Amygdala (tissue), 56 donors: ENCODE measurements at places on chromosomes 7 and 10.

DNA sequence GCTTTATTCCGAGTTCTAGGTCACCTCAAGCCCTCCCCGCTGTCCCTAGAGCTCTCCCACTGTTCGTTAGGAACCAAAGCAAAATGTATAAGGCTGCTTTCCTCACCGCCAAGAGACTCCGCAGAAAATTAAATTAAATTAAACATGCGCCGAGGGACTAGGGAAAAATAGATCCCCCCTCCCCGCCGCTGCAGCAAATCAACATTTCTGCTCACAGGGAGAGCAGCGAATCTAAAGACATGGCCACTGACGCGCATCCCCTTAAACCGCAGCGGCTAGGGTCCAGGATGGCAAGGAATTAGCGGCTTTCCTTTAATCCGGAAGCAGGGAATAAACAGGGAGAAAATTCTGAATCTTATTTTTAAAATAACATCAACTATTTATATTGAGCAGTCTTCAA is 7.6 kb downstream of the SP8 start:
- DNase-seq = no peak

DNA sequence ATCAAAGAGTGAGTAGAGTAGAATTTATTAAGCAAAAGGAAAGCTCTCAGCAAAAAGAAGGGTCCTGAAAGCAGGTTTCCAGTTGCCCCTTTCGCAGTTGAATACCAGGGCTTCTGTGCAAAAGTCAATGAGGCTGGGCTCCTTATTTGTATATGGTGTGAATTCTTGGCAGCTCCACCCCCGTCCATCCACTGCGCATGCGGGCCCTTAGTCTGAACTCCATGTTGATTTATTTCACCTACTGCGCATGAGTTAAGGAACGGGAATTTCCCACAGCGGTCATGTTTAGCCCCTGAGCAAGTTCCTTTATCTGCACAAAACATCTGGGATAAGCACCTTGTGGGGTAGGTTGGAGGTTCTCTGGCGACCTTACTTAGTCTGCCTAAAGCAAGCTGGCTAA is 325.6 kb downstream of the ZWINT start:
- no peak for DNase-seq

- no peak for DNase-seq
Observed at GRCh38 chr7:108211382-108212201, 81.4 kb upstream of the LAMB4 start.

- no peak for DNase-seq
Observed at GRCh38 chr10:113977174-113977573, 66.5 kb upstream of the ADRB1 start.

DNA sequence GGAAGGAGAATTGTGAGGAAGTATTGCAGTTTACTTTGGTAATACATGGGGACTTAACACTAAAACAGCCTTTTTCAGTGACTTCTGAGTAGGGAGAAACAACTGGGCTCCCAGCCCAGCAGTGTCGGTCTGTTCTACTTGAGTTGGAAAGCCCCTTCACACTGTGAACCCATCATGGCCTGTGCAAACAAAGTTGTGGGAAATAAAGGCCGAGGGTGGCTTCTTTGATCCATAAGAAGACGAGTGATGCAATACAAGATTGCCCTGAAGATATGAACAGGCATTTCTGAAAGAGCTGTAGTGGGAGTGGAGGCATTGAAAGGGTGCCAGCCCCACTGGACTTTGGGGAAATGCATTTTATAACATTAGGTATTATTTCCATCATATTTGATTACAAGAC is 28.3 kb downstream of the C10orf120 start:
- DNase-seq = no peak

- no peak for DNase-seq
Observed at GRCh38 chr10:51705774-51706173, 6.4 kb upstream of the CSTF2T start.

DNA sequence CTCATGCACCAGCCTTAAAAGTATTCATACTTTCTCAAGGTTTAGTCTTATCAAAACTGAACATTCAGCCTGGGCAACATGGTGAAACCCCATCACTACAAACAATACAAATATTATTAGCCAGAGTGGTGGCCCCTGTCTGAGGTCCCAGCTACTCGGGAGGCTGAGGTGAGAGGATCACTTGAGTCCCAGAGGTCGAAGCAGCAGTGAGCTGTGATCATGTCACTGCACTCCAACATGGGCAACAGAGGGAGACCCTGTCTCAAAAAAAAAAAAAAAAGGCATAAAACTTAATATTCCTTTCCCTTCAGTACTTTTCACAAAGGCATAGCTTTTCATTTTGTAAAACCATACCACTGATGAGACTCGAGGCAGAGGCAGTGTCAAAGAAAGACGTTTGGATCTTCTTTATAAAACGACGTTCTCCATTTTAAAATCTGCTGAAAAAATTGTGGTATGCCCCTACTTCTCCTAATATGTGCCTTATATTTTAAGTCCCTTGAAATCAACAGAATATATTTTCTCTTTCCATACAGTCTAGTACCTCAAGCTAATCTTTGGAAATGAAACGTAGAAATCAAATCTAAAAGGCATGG is 1.9 kb downstream of the NSUN6 start:
- no peak for DNase-seq

GRCh38 chr7:22394739-22395138 is 37.8 kb upstream of the RAPGEF5 start:
- DNase-seq = no peak

DNA sequence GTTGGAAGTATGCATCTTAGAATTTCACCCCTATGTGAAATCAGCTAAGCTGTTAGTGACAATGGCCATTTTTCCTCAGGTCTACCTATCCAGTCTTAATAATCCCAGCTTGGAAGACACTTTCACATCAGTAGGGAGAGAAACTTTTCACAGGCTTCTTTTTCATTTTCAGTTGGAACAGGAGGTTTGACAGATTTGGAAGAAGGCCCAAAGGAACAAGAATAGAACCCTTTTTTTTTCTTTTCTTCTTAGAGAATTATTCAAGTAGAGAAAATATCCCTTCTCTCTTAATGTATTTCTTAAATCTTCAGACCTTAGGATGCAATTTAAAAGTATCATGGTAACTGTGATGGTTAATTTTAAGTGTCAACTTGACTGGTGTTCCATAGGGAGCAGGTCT is 410.5 kb upstream of the C7orf33 start:
- no peak for DNase-seq

GRCh38 chr7:29109899-29110298 is 36.4 kb downstream of the CPVL start:
- no peak for DNase-seq

- DNase-seq = no peak
Observed at GRCh38 chr10:86960003-86960862, 1.8 kb downstream of the SNCG start.

GRCh38 chr10:118108194-118109026 is 61.7 kb upstream of the RAB11FIP2 start:
- DNase-seq = no peak

GRCh38 chr10:78523453-78523852 is 489.8 kb downstream of the RPS24 start:
- no peak for DNase-seq

DNA sequence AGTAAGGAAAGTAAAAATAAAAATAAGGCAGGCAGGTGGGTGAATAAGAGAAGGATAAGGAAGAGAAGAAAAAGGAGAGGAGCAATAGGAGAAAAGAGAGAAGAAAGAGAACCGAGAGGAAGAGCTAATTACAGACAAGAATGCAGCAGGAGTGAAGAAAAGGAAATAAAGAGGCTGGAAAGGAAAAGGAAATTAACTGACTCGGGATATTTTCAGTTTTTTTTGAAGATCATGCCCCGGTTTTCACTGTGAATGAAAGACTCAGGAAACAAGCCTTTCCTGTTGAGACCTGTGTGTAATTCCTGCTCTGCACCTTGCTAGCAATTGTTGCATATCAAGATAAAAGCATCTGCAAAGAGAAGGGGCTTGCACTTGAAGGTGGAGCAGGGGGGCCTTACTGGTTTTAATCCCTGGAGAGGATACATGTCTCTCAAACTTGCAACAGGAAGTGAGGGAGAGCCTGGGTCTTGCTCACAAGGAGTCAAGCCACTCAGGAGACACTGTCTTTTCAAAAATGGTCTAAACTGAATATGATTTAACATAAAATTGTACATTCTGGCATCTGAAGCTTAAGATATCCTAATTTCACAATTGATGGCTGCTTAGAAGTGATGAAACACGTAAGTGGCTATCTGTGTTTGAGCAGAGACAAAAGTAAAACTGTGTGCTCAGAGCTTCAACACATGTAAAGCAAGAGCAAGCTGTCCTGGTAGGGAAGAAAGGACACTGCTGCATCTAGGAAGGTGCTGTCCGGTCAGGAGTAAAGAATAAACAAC is 157.6 kb downstream of the FAM107B start:
- DNase-seq = no peak

- DNase-seq = no peak
Observed at GRCh38 chr10:127044186-127044585, 139.0 kb downstream of the DOCK1 start.

GRCh38 chr10:5466451-5467206 is 32.7 kb downstream of the CALML5 start:
- no peak for DNase-seq

GRCh38 chr7:23294549-23295400 is 4.4 kb upstream of the MALSU1 start:
- DNase-seq = no peak

DNA sequence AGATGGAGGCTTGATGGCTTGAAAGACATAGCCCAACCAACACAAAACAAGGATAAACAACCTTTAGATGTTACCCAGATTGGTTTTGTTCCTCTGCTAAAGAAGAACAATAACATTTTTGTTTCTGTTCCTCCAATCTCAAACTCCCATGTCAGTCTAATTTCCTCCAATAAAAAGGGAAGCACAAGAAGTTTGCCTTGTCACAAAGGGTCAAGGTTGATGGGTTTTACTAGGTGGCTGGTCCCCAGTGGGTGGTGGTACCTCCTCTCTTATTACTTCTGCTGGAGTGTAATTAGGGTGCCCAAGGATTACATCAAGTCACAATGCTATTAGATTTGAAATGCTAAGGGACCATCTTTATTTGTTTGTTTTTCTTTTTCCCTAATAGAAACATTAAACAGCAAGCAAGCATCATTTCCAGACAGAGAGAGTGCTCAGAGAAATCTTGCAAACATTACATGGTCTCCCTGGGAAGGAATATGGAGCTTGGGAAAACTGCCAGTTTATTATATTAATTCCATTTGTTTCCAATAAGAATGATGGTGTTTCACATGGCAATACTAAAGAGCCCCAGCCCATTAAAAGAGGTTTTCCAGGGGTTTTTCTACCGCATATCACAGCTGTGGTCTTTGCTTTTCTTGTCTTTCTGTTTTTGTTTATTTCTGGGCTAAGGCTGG is 78.3 kb upstream of the AOAH start:
- no peak for DNase-seq

- DNase-seq = no peak
Observed at GRCh38 chr7:68994841-68995240, 603.4 kb upstream of the AUTS2 start.

DNA sequence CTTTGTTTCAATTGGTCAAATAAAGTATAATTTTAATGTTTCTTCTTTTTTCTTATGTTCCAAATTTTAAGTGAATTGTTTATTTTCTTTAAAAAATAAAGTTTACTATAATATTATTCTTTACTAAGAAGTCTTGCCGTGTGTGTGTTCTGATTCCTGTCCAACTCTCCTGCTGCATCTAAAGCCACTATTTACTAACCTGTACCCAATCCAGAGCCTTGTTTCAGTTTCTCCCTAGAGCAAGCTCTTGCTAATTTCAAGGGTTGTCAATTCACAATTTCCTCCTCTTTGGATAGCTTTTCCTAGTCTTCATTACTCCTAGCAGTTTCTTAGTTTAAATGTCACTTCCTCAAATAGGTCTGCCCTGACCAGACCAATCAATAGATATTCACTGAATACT is 314.9 kb upstream of the SEMA3A start:
- DNase-seq = no peak

- no peak for DNase-seq
Observed at GRCh38 chr7:141946796-141947195, at the start of gene CLEC5A. CLEC5A (minus strand) TSS chr7:141946974; CDS start chr7:141946292, 682 bp downstream.

DNA sequence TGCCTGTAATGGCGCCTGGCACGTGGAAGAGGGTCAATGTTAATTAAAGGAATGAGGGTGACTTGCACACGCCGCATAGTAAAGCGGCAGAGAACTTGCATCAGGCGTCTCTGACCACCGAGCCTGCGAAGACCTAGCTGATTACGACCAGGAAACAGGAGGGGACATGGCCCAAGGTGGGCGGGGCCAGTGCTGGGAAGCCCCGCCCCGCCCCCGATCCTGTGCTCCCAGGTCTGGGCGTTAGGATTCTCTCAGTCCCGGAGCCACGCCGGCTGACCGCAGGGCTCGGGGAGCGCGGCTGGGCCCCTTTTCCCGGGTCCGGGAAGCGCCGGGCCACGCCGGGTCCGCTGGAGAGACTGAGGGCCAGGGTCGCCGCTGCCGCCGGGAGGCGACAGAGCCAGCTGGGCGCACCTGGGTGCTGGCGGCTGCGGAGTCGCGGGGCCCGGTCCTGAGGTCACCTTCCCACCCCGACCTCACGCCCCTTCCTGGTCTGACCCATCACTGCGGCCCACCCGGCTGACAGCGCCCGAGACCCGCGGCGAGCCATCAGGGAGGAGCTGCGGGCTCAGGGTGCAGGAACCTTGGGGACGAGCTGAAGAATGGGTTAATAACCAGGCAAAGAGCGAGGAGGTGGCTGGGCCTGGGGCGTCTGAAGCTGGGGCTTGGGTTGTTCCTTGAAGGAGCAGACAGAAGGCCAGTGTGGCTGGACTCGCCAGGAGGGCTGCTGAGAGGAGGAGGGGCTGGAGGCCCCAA is 23.0 kb upstream of the GRID1 start:
- DNase-seq = no peak

DNA sequence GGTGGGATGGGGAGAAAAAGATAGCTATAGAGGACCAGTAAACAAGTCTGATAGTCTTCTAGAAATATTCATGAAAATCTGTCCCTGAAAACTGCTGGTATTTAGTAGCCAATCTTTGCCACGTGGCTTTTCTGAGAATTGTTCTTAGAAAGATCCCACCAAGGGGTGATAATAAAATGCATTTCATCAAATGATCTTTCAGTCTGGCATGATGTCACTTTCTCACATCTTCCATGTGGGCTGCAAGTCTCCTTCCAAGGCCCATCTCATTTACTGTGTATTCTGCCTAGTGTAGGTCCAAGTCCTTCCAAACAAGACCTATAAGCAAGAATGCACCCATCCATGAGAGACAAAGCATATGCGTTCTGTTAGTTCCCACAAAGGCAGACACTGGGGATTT is 226.0 kb downstream of the CHCHD3 start:
- no peak for DNase-seq

- no peak for DNase-seq
Observed at GRCh38 chr7:24862461-24862860, 105.2 kb upstream of the GSDME start.

DNA sequence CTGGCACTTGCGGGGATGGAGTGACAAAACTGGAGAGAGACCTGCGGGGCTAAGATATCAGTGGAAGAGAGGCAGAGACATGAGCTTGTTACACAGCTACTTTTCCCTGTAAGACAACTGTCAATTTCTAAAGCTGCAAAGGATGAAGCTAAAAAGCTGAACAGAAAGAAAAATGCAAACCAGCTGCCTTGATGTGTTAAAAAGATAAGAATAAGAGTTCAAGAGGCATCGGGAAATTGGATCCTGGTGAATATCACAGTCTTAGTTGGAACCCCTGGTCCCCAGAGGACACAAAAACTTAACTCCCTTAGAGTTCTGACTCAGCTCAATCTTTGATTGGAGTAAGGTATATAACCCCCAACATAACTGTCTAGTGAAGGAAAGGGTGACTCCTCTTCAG is 38.8 kb downstream of the VPS41 start:
- no peak for DNase-seq

- DNase-seq = no peak
Observed at GRCh38 chr10:123537188-123537961, 128.8 kb upstream of the GPR26 start.
